ENCODE measurements at places on chromosomes 2 and 18.

- DNase-seq, result no peak
Measured at GRCh38 chr18:36798738-36799473, 29.9 kb downstream of the TPGS2 start.

DNA sequence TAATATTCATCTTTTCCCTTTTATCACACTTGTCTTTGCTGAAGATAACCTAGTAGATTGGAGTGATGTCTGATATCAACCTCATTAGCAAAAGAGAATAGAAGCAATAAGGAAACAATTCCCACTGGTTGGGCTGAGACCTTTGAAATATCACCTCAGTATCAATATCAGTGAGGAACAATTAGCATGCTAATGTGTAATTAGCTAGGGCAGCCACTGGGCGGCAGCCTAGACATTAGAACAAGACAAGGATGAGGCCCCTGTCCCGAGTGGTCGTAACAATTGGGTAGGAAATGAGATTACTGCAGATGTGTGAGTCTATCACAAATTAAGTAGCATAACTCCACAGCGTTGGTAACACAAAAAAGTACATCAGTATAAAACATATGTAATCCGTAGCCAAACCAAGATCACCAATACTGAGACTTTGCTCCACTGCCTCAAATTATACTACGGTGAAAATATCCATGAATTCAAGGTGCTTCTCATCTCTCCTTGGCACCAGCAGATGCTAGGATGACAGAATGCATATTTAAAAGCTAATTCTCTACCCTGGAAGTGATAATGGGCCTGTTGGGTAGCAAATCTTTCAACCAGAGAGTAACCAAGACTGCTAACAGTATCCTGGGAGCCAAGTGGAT, 99.1 kb downstream of the ALPK2 start:
- DNase-seq, result peak; percentile 38

DNA sequence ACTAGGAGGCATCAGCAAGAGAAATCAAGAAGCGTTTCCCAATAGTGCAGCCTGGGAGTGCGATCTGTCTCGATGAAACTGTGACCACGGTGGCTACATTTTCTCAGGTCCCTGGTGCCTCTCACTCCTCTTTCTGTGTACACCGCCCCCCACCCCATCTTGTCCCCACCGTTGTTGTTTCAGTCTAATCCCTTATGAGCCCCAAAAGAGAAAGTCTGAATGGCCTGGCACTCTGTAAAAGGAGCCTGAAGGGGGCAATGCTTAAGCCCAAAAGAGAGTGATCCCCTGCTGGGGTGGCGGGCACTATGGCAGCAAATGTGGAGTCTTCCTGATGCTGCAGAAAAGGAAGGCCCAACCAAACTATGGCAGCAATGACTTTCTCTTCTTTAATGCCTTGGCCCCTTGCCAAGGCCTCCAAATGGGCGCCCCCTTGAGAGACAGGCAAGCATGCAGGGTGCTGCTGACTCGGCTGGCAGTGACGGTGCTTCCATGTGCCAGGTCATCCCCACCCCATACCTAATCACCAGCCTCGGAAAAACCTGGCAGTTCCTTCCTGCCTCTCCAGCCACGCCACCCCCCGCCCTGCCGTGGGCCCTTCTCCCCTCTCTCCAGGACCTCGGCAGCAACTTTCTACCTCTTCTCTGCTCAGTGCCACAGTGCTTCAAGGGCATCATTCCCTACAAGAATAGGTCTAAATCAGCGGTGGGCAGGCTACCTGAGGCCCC, 123.0 kb downstream of the CYP26B1 start:
- no peak for DNase-seq

- no peak for DNase-seq
Measured at GRCh38 chr2:29774624-29775023, 146.8 kb downstream of the ALK start.

GRCh38 chr2:199223791-199224190, 233.9 kb downstream of the SATB2 start:
- DNase-seq, result no peak

Measured in activated CD4-positive, CD25-positive, alpha-beta regulatory T cell treated with anti-CD3 and anti-CD28 coated beads, Interleukin-2, amount 50 U/mL, for 16 hours (primary cell).